ENCODE measurements at places on chromosomes 3 and 15.

DNA sequence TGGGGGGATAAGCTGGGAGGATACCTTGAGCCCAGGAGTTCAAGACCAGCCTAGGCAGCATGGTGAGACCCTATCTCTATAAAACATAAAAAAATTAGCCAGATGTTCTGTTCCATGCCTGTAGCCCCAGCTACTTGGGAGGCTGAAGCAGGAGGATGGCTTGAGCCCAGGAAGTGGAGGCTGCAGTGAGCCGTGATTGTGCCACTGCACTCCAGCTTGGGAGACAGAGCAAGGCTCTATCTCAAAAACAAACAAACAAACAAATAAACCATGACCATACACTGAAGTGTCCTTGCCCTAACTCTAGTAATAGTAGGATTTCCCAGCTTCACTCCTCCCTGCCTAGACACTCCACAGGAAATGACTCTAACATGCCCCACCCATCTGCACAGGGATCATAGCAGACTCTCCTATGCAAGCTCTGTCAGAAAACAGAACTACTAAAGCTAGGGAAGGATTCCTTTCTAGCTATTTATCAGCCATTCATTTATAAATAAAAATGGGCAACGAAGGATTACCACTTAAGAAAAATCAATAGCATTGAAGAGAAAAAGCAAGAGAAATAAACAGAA is 4.6 kb downstream of the ERICH6 start:
- DNase-seq = no peak

DNA sequence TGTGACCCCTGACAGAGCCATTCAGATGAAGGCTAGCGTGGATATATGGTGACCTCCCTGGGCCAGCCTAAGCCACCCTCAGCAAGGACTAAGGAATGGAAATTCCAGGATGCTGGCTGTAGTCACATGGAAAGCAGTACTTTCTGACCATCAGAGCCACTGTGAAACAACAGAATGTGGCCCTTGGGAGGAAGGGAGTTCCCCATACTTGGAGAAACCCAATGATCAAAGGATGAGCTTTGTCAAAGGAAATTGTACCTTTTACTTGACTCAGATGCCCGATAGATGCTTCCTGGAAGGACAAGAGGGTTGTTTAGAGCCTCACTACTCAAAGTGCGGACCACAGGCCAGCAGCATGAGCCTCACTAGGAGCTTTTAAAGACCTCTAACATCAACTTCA is 484.5 kb upstream of the PROK2 start:
- DNase-seq = no peak

DNA sequence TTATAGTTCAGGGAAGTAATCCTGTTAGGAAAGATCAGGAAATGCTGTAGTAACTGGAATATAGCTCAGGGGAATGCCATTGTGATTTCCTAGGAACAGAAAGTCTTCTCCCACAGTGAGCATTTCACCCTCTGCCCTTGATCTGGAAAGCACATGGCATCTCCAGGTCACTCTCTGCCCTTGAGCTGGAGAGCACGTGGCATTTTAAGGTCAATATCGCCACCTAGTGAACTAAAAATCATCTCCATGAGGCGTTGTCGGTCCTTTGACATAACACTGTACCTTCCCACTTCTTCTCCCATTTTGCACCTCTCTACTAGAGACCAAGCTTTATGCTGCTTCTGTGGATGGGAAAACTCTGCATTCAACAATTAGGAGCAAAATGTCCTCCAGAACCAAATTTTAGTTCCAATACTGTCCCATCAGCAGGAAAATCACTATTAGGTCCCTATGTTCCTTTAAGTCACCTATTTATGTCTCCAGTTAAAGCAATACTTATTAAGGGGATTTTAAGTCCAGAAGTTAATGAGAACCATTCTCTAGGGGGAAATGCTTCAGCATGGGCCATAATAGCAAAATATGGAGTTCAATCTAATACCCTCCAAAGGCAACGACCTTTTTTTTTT is 54.7 kb upstream of the GK5 start:
- peak; percentile 85 for DNase-seq

GRCh38 chr3:142239421-142239820 is 14.0 kb upstream of the GK5 start:
- no peak for DNase-seq

DNA sequence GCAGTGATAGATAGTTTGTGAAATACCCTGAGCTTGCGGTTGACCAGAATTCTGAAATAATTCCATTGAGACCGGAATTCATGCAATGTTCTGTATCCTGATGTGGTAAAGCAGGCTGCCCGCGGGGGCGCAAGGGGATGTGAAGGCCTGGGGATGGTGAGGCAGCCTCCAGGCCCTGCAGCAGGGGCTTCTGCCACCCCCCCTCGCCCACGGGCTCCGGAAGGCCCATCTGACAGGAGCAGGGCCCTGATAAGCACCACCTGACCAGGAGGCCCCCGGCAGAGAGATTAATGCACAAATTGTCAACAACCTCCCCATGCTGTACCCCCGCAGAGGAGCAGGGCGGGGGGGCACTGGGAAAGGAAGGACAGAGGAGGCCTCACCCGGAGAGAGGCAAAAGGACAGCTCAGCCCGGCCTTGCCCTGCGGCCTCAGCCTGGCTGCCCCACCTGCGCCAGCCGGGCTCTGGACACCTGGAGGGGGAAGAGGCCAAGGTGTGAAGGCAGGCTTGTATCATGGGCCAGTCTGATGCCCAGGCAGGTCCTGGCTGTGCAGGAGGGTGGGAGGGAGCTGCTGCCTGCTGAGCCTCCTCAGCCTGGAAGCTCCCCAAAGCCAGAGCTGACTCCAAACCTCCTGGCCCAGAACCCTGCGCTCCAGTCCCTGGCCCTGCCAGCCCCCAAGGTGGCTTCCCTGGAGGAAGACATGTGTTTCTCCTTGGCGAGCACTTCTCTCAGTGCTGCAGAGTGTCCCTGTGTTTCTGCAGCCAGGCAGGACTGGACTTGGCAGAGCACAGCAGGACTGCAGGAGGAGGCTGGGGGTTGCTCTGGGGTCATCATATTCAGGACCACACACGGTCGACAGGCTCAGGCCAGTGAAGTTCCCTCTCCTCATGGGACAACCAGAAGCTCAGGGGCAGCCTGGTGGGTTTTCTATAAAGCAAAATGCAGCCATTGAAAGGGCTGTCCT is 46.5 kb downstream of the RPN1 start:
- peak; percentile 35 for DNase-seq

- no peak for DNase-seq
Measured at GRCh38 chr3:66133853-66134445, 86.9 kb upstream of the SLC25A26 start.
